Right renal cortex interstitium (tissue), 3 donors: ENCODE measurements at places on chromosomes 1 and 21.

GRCh38 chr1:8879464-8879921, 1.0 kb upstream of the ENO1 start:
- no peak for DNase-seq

DNA sequence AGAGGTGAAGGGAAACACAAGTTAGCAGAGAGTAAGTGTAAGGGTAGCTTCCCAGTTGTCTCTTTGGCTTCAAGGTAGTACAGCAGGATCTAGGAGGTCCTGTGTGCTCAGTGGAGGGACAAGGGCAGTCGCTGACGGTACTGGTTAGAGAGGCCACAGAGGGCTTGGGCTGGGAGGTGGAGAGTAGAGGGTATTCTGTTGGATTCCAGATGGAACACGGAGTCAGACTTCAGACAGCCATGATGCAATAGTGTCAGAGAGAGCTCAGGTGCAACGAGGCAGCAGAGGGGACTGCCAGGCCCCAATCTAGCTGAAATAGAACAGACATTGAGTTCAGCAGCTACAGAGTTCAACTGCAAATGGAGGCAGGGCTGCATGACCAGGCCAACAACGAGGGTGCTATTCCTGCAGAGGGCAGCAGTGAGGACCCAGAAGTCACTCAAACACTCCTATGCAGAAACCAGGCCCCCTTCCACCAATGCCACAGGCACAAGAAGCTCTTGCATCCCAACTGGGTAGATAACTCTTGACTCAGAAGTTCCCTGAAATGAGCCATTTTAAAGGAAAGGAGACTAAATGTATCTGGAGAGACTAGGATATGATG, 325.0 kb upstream of the ESRRG start:
- DNase-seq: no peak

GRCh38 chr1:165903672-165904071, 76.3 kb downstream of the UCK2 start:
- no peak for DNase-seq

DNA sequence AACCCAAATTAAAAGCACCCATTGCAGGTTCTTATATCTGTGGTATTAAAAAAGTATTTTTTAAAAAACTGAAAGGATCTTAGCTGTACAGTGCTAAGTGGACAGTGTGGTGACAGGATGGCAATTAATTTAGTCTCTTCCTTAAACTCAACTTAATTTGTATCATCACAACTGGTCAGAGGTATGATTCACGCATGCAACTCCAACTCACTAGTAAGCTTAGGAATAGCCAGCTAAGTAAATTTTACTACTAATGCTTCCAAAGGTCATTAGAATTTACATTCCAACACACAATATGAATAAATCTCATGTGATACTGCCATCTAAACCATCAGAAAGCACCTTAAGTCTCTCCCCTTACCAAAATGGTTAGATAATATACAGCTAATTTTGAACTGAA, 35.4 kb downstream of the ENAH start:
- DNase-seq: no peak

DNA sequence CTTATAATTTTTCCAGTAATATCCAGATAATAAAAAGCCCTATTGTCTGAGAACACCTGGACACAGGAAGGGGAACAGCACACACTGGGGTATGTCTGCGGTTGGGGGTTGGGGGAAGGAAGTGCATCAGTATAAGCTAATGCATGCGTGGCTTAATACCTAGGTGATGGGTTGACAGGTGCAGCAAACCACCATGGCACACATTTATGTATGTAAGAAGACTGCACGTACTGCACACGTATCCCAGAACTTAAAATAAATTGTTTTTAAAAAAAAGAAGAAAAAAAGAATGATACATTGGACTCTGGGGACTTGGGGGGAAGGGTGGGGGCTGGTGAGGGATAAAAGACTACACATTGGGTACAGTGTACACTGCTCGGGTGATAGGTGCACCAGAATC, 144.9 kb upstream of the C1orf174 start:
- no peak for DNase-seq

DNA sequence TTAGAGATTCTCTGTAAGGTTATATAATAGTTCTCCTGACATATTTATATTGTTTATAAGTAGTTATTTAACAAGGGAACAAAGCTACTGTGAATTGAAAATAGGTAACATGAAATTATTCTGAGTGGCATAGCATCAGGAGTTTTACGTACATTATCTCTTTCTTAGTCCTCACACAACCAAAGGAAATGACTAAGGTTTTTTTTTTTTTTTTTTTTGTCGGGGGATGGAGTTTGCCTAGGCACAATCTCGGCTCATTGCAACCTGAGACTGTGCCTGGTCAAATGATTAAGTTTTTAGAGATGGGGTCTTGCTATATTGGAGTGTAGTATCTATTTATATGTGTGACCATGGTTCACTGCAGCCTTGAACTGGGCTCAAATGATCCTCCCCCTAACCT, 24.9 kb downstream of the TMED5 start:
- DNase-seq: no peak

DNA sequence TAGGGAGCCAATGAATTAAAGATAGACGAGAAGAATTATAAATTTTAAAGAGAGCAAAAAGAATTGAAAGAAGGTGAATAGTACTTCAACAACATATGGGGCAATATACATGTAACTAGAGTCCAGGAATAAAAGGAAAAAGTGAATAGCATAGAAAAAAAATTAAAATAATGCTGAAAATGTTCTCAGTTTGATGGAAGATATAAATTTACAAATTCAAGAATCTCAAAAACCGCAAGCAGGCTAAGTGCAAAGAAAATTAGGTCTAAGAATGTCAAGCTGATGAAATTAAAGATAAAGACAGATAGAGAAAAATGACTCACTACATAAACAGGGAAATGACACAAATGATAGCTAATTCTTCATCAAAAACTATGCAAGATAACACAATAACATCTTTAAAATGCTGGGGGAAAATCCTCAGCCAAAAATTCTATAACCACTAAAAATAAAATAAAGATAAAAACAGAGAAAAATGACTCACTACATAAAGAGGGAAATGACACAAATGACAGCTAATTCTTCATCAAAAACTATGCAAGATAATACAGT, 326.3 kb downstream of the TBX15 start:
- DNase-seq: no peak

GRCh38 chr1:170032531-170033280, 41.8 kb downstream of the KIFAP3 start:
- no peak for DNase-seq

- DNase-seq: peak; percentile 99
Measured at GRCh38 chr1:113904674-113905434, at the start of the genes AP4B1 and DCLRE1B. TSS of gene AP4B1 (minus strand) at chr1:113904799. CDS start at chr1:113904717, 82 bp downstream. TSS of gene DCLRE1B (plus strand) at chr1:113905326. CDS start at chr1:113905587, 261 bp downstream.
